Occipital lobe (tissue), 3 donors: ENCODE measurements at places on chromosomes 4 and X. TPM values are rescaled to one million over a fixed set of nuclear protein-coding genes. Genes with fewer than 3 reads are reported as not detected.

The VCX3B gene
- not detected for total RNA-seq

The MXRA5 gene
- 1.7 TPM for total RNA-seq

The NPY2R gene
- 1.2 TPM for total RNA-seq

The AWAT1 gene
- not detected for total RNA-seq

The VEGFD gene
- total RNA-seq = not detected

The MAGEC1 gene
- total RNA-seq = not detected

The ADAMTS3 gene
- total RNA-seq = 21.5 TPM

The TFDP3 gene
- not detected for total RNA-seq

The HPSE gene
- total RNA-seq = 1.6 TPM

DNA sequence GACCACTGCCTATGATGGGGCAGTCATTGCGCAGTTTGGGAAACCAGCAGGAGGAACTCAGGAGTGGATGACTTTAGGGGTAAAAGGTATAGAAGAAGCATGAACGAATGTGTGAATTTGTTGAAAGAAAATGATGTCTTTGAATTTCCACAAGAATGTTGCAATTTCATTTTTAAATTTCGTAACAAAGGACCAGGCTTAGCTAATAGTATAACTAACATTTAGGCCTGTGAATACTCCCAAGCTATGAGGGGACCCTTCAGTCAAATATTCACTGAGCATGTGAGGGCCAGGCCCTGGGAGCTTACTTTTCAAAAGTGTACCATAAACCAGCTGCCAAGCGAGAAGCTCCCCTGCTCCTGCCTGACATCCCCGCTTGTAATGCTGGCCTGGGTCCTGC is 5.3 kb downstream of the MPC1L start:
- no peak for DNase-seq

DNA sequence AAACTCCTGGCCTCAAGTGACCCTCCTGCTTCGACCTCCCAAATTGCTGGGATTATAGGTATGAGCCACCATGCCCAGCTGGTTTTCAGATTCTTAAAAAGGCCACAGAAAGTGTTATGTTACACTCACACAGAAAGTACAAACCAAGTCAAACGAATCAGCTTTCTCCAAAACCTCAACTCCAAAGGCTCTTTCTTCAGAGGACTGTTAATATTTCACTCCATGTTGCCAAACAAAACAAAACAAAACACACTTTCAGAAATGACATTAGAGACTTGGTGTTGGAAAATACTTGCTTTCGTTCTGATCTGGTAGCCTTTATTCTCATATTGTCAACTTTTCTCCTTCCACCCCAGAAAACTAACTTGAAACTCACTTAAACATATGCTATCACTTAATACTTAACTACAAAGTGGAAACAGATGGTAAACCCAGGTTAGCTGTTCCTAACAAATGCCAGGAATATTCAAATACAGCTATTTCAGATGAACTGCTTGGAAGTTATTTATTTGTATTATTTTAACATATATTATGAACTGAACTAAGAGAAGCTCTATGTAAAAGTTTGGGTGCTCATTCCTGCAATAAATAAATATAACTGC is 34.7 kb downstream of the RLIM start:
- DNase-seq = no peak

DNA sequence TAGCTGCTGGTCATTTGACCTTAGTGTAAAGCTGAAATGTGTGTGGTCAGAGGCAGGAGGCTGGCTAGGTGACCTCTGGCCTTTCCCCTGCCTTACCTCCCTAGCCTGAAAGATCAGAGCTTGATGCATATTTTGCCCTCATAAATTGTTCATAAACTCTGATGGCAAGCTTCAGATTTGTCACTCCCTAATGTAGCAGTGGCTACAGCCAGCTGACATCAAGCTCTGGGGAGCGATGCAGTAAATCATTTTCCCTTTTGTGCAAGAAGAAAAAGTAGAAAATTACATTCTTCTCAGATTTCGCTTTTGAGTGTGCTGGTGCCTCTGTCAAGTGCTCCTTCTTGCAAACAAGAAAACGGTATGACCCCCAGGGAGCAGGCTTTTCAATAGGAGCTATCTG is 87.7 kb upstream of the MAGEA4 start:
- no peak for DNase-seq

DNA sequence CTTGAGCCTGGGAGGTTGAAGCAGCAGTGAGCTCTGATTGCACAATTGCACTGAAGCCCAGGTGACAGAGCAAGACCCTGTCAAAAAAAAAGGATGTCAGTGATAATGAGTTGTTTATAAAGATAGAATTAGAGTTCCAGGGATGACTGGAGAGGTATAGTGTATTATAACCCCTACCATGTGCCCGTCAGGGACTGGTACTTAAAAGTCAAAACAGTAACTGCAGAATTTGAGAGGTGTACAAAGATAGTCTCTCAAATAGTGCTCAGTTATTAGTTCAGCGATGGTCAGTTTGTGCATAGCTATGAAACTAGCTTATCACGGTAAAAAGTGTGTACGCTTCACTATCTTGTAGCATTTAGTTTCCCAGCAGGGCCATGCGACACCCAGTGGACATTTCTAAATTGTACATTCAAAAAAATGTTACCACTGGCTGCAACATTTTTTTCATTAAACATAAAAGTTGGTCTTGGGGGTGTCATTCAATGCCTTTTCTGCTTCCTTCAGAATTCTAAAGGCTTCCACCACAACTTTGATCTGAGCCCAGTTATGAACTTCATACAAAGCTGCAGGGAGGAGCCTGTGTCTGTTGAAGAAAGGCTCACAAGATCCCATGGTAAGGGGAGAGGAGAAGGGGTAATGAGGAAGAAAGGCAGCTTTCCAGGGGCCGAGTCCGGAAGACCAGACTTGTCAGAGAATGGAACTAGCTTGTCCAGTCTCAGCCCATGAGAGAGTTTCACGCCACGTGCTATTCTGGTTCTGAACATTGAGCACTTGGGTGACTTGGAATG is 9.2 kb upstream of the GYG2 start:
- DNase-seq = no peak

GRCh38 chr4:37667197-37668100 is 18.7 kb downstream of the RELL1 start:
- DNase-seq = no peak

GRCh38 chr4:125003840-125004239 is 291.3 kb upstream of the ANKRD50 start:
- DNase-seq = no peak

DNA sequence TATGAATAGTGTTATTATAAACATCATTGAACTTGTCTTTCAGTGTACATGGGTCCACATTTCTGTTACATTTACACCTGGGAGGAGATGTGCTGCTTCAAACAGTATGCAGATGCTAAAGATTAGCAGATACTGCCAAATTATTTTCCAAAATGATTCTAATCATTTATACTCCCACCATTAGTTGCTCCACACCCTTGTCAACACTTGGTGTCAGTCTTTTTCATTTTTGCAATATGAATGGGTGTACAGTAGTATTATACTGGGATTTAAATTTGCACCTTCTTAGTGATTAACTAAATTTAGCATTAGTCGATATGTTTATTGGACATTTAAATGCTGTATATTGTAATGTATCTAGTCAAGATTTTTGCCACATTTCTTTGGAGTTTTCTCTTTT is 131.6 kb upstream of the GRID2 start:
- DNase-seq = no peak

GRCh38 chr4:113884655-113885054 is 94.8 kb downstream of the ARSJ start:
- no peak for DNase-seq

- no peak for DNase-seq
These were observed 85.7 kb downstream of the FAM53A start for GRCh38 chr4:1598206-1599025.

GRCh38 chr4:8278009-8278395 is 8.4 kb downstream of the HTRA3 start:
- no peak for DNase-seq

DNA sequence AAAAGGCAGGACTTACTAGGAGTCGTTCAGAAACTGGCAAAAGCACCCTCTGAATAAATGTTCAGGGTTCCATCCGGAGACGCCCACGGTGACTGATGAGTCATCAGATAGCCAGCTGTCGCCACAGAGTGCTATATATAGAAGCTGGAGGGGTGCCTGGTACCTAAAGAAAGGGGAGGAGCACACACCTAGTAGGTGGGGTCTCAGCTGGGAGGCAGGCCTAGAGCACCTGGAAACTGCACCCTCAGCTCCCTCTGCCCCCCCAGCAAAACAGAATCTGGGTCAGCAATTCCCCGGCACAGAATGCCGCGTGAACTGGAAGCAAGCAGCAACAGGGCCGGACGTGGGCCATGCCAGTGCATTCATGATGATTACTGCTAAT is 242.0 kb downstream of the BCOR start:
- DNase-seq = peak; percentile 27
